ENCODE measurements at places on chromosomes 13 and 19. TPM values are rescaled to one million over a fixed set of nuclear protein-coding genes. Genes with fewer than 3 reads are reported as not detected.

DNA sequence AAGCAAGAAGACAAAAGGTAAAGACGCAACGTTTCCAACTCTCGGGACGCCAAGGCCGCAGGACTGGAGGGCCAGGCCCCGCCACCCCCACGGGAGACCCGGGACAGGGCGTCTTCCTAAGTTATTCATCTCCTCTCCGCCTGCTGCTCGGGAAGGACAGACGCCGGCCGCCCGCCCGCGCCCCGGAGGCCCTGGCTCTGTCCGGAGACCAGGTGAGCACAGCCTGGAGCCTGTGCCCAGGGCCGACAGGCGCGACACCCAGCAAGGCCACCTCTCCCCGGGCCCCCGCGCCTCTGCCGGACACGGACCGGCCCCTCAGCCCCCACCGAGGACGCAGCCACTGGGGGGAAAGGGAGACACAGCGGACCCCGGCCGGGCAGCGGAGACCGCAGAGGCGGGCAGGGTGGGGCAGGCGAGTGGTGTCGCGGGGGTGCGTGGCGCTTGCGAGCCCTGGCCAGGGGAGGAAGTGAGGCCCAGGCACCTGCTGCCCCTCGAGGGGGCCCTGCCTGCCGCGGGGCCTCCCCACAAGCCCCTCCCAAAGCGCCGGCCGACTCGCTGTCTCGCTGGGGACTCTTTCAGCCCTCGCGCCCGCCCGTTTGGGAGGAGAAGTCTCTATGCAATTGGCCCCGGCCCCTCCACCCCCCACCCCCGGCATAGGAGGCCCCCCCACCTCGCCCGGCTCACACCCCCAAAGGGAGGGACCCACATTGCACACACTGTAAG is 17.2 kb downstream of the SMIM24 start:
- DNase-seq: no peak

- no peak for DNase-seq
Measured at GRCh38 chr13:50156140-50156539, 140.9 kb downstream of the KCNRG start.

The STOML3 gene
- total RNA-seq: not detected

The KL gene
- 1.1 TPM for total RNA-seq

The FAM83E gene
- total RNA-seq: not detected

GRCh38 chr13:73842626-73843025 is 291.6 kb downstream of the KLF12 start:
- no peak for DNase-seq

- no peak for DNase-seq
Measured at GRCh38 chr13:41678848-41679247, 221.5 kb downstream of the RGCC start.

Measured in thoracic aorta (tissue), 2 donors.